ENCODE measurements at places on chromosomes 5 and 9.

DNA sequence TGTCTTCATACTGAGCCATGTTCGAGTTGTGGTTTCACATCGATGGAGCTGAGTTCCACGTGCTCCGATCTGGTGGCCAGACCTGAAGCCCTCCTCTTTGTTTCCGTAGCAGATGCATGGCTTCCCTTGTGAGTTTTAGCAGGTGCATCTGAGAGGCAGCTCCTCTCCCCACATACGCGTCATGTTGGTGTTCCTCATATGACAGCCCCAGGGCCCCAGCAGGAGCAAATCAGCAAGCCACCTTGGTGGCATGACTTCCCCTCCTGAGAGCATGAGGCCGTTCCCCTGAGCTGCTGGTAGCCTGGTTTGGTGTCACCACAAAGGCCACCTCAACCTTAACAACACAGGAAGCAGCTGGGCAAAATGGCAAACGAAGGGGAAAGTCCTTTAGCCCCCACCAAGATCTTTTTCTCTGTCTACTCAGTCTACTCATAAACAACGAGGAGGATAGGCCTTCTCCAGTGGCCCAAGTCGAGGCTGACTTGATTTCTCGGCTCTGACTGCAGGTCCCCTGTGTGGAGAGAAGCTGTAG is 5.9 kb downstream of the CYFIP2 start:
- DNase-seq, result no peak

GRCh38 chr5:72523960-72524582 is 16.9 kb upstream of the ZNF366 start:
- DNase-seq, result no peak

- DNase-seq, result no peak
These were observed 45.9 kb upstream of the ITGA2 start for GRCh38 chr5:52943285-52943684.

GRCh38 chr5:122727112-122727541 is 47.8 kb upstream of the SNX2 start:
- DNase-seq, result no peak
